ENCODE measurements at places on chromosomes 12 and 14. TPM values are rescaled to one million over a fixed set of nuclear protein-coding genes. Genes with fewer than 3 reads are reported as not detected.

KLRC2 gene
- 2.6 TPM for total RNA-seq

DNA sequence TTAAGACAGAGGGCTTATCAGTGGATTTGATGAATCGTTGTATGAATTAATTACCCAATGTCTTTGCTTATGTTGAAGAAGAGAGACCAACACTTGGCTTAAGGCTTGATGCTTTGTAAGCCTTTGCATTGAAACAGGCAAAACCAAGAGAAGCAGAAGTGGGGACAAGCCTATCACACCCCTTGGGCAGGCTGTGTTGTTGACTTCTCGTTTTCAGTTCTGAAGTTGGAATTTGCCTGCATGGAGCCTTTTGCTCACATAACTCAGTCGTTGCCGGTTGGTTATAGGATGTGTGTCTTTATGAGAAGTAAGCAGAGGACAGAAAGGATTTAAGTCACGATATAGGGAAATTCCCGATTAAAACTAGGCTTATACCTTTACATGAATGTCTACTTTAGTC is 94.7 kb downstream of the CCDC92 start:
- no peak for DNase-seq

TSHR gene
- 0.31 TPM for total RNA-seq

GRCh38 chr12:44904321-44904720 is 28.2 kb upstream of the NELL2 start:
- no peak for DNase-seq

SLC38A4 gene
- total RNA-seq = not detected

DNA sequence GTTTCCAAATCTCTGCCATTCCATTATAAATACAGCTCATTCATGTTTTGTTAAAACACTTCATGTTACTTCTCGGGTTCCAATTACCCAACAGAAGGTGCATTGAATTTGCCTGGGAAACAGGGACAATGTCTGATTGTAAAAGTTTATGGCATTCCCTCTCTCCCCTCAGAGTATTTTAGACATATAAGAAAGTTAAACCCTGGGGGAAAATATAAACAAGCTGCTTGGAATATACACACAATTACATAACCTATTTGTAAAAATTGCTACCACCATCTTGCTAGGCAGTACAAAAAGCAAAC is 60.0 kb downstream of the BTG1 start:
- DNase-seq = no peak

- DNase-seq = no peak
These were observed 13.7 kb downstream of the RNF41 start for GRCh38 chr12:56208006-56208405.

PIP4K2C gene
- total RNA-seq = 10.7 TPM

GRCh38 chr12:41287500-41288141 is 99.5 kb downstream of the PDZRN4 start:
- DNase-seq = no peak

FOXG1 gene
- total RNA-seq = not detected

DNA sequence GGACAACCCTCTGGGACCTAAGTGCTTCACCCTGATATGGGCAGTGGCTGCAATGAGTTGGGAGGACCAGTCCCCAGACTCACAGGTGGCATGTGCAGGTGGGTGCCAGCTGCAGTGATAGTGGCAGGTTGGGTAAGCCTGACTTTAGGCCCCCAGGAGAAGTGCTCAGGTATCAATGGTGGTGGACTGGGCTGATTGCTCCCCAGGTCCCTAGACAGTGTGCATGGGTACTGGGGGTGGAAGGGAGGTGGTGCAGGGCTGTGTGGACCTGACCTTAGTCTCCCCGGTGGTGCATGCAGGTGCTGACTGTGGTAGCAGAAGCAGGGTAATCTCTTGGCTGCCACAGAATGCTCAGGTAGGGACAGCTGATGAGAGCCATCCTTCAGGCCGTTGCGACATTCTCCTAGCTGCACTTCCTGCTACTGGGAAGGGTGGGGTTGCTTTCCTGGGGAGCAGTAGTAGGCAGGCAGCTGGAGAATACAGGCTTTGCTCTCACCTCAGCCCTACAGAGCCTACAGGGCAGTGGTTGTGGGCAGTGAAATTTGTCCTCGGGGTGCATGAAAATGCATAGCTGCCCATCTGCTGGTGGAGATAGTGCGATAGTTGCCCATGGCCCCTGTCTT is 33.3 kb upstream of the CCND2 start:
- DNase-seq = no peak
